ENCODE measurements at places on chromosomes 7 and 10. TPM values are rescaled to one million over a fixed set of nuclear protein-coding genes. Genes with fewer than 3 reads are reported as not detected.

DNA sequence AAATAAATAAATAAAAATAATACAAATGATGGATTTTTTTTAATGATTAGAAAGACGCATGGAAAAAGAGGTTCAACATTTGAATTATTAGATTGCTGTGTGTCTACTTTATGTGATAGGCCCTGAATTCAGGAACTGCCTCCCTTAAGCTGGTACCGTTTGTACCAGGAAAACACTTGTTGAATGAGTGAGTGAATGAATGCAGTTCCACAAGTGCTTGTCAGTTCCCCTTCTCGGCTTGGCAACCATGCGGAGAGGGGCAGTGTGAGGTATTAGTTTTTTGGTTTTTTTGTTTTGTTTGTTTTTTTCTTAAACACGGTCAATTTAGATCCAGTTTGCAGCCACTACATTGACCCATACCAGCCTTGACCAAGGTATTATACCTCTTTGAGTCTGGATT lies 2.1 kb upstream of the DPY19L1 start:
- no peak overlapping the region for H3K27ac ChIP-seq
- no peaks in the 10 kb centered on the region for H3K36me3 ChIP-seq
- no peak for DNase-seq
- H3K4me1 ChIP-seq, result peaks cover 2% of the 10 kb centered on the region
- H3K27me3 ChIP-seq, result no peaks in the 10 kb centered on the region
- no peak overlapping the region for H3K4me3 ChIP-seq

GRCh38 chr10:44960482-44961229 lies 1.1 kb downstream of the RASSF4 start:
- peak overlapping the region; percentile 82 for H3K4me3 ChIP-seq
- H3K4me1 ChIP-seq, result peaks cover 10% of the 10 kb centered on the region

The FAS gene
- 95.8 TPM for total RNA-seq

DNA sequence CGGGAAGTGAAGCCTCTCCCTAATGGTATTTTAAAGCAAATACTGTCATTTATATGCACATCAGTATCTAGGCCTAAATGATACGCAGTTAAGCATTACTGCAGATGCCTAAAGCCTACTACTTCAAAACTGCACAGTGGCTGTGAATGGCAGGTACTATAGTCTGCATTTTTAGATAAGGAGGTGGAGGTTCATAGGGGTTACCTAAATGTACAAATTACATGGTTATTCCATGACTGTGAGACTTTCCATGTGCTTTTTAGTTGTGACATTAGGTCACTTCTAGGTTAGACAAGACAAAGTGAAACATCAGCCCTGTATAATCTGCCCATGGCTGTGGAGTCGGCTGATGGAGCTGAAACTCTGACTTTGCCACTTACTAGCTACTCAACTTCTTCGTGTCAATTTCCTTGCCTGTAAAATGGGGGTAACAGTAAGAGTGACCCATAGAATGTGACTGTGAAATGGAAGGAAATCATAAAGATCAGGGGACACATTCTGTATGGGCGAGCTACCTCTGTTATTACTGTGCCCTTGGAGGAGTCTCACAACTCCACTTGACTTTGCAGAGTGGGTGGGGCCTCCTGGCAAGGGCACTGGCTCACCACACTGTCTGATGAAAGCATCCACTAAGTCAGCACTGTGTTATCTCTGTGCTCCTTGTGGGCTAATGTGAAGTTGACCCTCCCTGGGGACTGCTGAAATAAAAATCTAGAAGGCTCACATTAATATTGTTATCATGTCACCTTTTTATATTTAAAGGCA lies 239.4 kb downstream of the TNS3 start:
- no peak for DNase-seq
- H3K4me3 ChIP-seq, result no peak overlapping the region
- no peaks in the 10 kb centered on the region for H3K4me1 ChIP-seq
- no peaks in the 10 kb centered on the region for H3K27me3 ChIP-seq
- peaks cover 10% of the 10 kb centered on the region for H3K36me3 ChIP-seq

The GIMAP2 gene
- total RNA-seq, result 16.2 TPM

- DNase-seq, result peak; percentile 50
- no peak overlapping the region for H3K27ac ChIP-seq
- H3K27me3 ChIP-seq, result no peaks in the 10 kb centered on the region
- no peaks in the 10 kb centered on the region for H3K4me1 ChIP-seq
- no peaks in the 10 kb centered on the region for H3K36me3 ChIP-seq
These were observed 75.4 kb downstream of the HDAC9 start for GRCh38 chr7:18570890-18571478.

- peak overlapping the region; percentile 95 for H3K27ac ChIP-seq
- H3K4me3 ChIP-seq, result peak overlapping the region; percentile 86
- DNase-seq, result no peak
- H3K36me3 ChIP-seq, result peaks cover 2% of the 10 kb centered on the region
These were observed 1.4 kb downstream of the ITGB1 start for GRCh38 chr10:32956365-32957197.

- DNase-seq, result peak; percentile 15
- H3K27ac ChIP-seq, result no peak overlapping the region
- no peaks in the 10 kb centered on the region for H3K36me3 ChIP-seq
These were observed 731.8 kb downstream of the PHTF2 start for GRCh38 chr7:78530351-78530750.

The MCM10 gene
- 0.83 TPM for total RNA-seq

DNA sequence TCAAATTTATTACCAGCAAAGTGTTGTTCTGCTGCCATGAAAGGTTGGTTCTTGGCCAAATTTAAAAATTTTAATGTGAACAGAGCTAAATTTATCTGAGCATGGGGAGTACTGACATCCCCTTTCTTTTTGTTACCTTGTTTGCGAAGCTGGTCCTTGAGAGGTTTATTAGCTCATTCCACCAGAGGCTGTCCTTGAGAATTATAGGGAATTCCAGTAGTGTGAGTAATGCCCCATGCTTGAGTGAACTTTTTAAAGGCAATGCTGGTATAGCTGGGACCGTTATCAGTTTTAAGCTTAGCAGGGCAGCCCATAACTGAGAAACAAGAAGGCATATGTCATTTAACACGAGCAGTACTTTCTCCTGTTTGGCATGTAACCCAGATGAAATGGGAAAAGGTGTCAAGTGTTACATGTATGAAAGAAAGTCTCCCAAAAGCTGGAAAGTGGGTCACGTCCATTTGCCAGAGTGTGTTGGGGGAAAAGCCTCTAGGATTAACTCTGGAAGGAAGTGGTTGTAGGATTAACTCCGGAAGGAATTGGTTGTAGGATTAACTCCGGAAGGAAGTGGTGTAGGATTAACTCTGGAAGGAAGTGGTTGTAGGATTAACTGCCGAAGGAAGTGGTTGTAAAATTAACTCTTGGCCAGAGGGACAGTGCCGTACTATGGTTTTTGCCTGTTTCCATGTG lies 37.3 kb upstream of the AKR1C2 start:
- H3K27ac ChIP-seq, result no peak overlapping the region
- H3K36me3 ChIP-seq, result no peaks in the 10 kb centered on the region
- no peaks in the 10 kb centered on the region for H3K4me1 ChIP-seq

DNA sequence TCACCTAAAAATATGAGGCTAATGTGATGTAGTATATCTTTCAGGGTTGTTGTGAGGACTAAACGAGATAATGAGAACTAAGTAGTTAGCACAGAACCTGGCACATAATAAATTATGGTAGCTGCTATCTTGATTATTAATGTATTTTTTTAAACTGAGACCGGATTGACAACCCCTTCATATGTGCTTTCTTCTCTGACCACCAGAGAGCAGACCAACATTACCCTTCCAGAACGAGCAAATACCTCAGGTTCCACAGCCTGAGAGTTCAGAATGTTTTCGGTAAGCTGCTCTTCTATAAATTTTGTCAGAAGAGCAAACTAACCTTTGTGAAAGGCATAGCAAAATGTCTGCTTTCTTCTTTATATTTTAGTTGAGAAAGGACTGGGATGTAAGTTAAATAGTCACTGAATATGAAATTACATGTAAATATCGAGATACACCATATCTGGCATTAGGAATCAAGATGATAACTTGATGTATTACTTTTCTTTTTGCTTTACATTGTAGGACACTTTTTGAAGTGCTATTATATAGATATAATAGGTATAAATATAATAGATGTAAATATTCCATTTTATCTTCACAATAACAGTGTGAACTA lies 13.6 kb upstream of the BPGM start:
- H3K36me3 ChIP-seq, result no peaks in the 10 kb centered on the region
- no peaks in the 10 kb centered on the region for H3K4me1 ChIP-seq
- no peak overlapping the region for H3K27ac ChIP-seq
- DNase-seq, result peak; percentile 65
- H3K4me3 ChIP-seq, result no peak overlapping the region

GRCh38 chr7:33423646-33424020 lies 294.3 kb downstream of the BBS9 start:
- H3K27me3 ChIP-seq, result no peaks in the 10 kb centered on the region
- no peak overlapping the region for H3K4me3 ChIP-seq
- H3K36me3 ChIP-seq, result no peaks in the 10 kb centered on the region

The CLCN1 gene
- under 0.01 TPM for total RNA-seq

The IL6 gene
- total RNA-seq, result 22.1 TPM

The MKX gene
- total RNA-seq, result 15.0 TPM

The SSC4D gene
- 0.33 TPM for total RNA-seq

The FAM24B gene
- 6.8 TPM for total RNA-seq

- H3K4me3 ChIP-seq, result no peak overlapping the region
- peaks cover 31% of the 10 kb centered on the region for H3K4me1 ChIP-seq
- H3K36me3 ChIP-seq, result peaks cover 3% of the 10 kb centered on the region
- no peaks in the 10 kb centered on the region for H3K27me3 ChIP-seq
- DNase-seq, result peak; percentile 98
- H3K27ac ChIP-seq, result peak overlapping the region; percentile 66
These were observed 93.2 kb downstream of the ZRANB1 start for GRCh38 chr10:125035136-125035535.

DNA sequence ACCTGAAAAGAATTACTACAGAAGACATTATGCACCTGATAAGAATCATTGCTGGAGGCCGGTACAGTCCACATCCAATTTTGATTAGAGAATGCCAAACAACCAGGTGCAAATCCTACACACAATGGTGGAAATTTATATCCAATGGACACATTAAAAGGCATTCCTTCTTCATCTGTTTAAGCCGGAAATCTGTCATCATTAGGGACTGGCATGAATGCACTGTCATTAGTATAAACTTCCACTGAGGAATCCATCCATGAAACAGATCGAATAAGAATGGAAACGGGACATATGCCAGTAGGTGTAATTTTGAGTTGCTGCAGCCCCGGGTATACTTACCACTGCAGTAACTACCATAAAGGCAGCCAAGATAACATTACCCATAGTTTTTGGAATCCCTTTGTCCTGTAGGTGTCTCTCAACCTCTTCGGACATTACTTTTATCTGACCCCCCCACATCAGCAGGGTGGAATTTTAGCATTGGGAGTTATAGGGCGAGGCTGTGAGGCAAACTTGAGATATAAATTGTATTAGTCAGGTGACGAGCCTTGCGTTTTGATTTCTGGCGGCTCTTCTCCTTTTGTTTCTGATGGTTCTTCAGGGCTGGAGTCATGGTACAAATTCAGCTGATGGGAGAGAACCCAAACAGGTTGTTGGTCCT lies 36.5 kb upstream of the AKR1C2 start:
- H3K36me3 ChIP-seq, result no peaks in the 10 kb centered on the region
- H3K27ac ChIP-seq, result no peak overlapping the region
- no peak overlapping the region for H3K4me3 ChIP-seq
- no peak for DNase-seq

DNA sequence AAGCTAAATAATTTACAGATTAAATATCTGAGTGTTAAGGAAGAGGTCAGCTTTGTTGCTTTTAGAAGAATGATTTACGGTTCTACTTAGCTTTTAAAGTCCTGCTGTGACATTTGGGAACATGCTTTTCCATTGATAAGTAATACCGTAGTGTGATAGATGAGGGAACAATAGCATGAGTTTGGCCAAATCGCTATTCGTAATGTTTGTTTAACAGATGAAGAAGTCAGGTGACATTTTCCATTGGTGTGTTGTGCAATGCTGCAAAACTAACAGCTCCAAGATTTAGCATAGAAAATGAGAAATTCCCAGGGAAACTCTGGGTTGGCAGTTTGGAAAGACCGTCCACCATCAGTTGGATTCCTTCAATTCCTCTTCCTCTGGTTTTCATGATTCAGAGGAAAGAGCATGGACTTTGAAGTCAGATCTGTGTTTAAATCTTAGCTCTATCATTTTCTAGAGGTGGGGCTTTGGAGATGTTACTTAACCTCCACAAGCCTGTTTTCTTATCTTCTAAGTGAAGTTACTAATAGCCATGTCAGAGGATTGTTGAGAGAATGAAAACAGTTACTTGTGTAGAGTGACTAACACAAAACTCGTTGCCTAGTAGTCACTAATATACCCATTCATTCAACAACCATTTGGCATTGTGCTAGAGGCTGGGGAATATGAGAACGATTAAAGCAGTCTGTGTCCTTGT lies 140.4 kb upstream of the BMPER start:
- no peaks in the 10 kb centered on the region for H3K4me1 ChIP-seq
- H3K36me3 ChIP-seq, result no peaks in the 10 kb centered on the region
- DNase-seq, result peak; percentile 77
- H3K27me3 ChIP-seq, result no peaks in the 10 kb centered on the region

The GDF10 gene
- total RNA-seq, result 25.1 TPM

DNA sequence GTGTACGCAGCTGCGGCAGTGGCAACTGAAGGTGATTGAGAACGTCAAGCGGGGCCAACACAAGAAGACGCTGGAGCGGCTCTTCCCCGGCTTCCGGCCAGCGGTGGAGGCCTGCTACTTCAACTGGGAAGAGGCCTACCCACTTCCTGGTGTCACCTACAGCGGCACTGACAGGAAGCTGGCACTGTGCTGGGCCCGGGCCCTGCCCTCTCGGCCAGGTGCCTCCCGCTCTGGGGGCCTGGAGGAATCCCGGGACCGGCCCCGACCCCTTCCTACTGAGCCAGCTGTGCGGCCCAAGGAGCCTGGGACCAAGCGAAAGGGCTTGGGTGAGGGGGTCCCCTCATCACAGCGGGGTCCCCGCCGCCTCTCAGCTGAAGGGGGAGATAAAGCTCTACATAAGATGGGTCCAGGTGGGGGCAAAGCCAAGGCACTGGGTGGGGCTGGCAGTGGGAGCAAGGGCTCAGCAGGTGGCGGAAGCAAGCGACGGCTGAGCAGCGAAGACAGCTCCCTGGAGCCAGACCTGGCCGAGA lies 6.5 kb downstream of the ZSWIM8 start:
- H3K36me3 ChIP-seq, result peaks cover 48% of the 10 kb centered on the region
- peaks cover 3% of the 10 kb centered on the region for H3K4me1 ChIP-seq
- H3K4me3 ChIP-seq, result no peak overlapping the region
- no peak for DNase-seq

DNA sequence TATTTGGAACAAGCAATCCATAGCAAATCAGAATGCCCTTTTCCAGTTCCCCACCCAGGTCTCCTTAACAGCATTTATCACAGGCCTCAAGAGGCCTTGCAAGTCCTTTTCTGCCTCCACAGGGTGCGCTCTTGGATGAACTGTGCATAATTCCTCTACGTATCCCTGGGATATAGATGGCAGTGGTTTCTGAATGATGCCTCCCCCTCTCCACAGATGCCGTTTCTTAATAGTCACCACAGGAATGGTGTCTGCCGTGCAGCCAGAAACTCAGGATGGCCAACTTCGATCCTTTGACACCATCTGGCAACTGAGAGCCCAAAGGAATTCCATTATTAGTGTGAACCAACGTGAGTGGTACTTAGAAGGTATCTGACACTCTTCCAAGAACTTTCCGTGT lies 43.1 kb downstream of the JAZF1 start:
- H3K27me3 ChIP-seq, result no peaks in the 10 kb centered on the region
- no peak overlapping the region for H3K27ac ChIP-seq
- no peak overlapping the region for H3K4me3 ChIP-seq
